Activated CD4-positive, alpha-beta T cell treated with anti-CD3 and anti-CD28 coated beads, Interleukin-2, amount 50 U/mL, for 1 hour (primary cell): ENCODE measurements at places on chromosomes 7 and 10.
A peak's percentile ranks its signal among the peaks of the same experiment; 100 is the strongest.

DNA sequence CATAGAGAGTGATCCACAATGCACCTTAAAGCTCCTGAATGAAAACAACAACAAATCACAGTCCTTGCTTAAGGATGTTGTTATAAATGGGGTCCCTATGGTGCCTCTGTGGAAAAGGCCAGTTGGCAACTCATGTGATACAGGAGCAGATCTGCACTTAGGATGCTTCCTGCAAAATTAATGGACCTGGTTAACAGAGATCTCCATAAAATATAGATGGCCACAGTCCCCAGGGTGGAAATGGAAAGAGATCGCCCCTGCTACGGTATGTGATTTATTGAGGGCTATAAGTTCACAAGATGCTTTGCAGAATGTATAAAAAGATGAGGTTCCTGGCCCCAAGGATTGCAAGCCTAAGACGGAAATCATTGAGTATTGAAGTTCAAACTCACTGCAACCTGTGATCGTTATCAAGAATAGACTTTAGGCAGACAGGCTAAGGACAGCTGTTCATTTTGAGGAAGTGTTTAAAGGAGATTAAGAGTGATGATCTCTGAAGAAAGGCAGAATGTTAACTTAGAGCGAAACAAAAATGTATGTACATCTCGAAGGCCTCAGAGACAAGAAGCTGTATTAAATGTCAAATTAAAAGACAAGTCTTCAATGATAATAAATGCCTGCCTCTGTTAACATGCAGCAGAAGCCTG, 174.1 kb upstream of the PLPP4 start:
- DNase-seq, result no peak

GRCh38 chr7:121755818-121756552, 117.0 kb upstream of the PTPRZ1 start:
- DNase-seq, result no peak

- DNase-seq, result no peak
These were observed 159.3 kb downstream of the ST7 start for GRCh38 chr7:117112640-117113039.

GRCh38 chr7:122423591-122423990, 119.0 kb upstream of the FEZF1 start:
- no peak for DNase-seq

- no peak for DNase-seq
These were observed 375.3 kb downstream of the DPP6 start for GRCh38 chr7:154427533-154427932.

- peak; percentile 61 for DNase-seq
These were observed 29.8 kb downstream of the RSU1 start for GRCh38 chr10:16787361-16787791.

- DNase-seq, result no peak
These were observed 236.4 kb downstream of the COBL start for GRCh38 chr7:51080216-51080615.

GRCh38 chr10:89164080-89164479, 43.0 kb downstream of the CH25H start:
- no peak for DNase-seq

GRCh38 chr10:124225467-124226270, 132.3 kb upstream of the CHST15 start:
- no peak for DNase-seq

GRCh38 chr7:155868955-155869783, 56.9 kb upstream of the SHH start:
- DNase-seq, result no peak

- DNase-seq, result no peak
These were observed 173.3 kb downstream of the ELFN1 start for GRCh38 chr7:1843271-1843861.

DNA sequence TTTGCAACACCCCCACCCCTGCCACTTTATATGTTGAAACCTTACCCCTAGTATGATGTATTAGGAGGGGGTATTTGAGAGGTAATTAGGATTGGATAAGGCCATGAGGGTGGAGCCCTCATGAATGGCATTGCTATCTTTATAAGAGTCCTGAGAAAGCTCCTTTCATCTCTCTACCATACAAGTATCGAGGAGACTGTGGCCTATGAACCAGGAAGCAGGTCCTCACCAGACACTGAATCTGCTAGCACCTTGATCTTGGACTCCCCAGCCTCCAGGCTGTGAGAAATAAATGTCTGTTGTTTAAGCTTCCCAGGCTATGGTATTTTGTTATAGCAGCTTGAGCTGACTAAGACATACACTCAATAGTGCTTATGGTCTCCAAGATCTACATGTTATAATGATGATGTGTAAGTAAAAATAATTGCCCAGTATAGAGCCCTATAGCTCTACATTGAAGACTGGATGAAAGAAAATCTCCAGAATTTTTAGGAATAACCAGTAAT, 188.8 kb downstream of the RAPGEF5 start:
- DNase-seq, result no peak

DNA sequence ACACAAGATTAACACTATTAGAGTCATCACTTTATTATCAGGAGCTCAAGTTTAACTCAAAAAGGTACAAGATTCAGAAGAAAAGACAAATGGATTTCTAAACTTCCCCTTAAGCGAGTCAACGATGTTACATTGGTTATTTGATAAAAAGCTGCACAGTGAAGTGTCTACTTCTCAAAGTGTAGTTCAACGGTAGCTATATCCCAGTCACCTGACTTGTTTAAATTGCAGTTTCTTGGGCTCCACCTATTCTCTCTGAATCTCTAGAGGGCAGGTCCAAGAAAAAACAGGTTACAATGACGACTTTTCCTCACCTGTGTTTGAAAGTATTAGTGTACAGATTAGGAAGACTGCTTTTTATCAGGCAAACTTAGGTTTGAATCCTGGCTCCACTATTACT, 16.6 kb downstream of the MINDY3 start:
- no peak for DNase-seq

- no peak for DNase-seq
These were observed 192.4 kb downstream of the ADARB2 start for GRCh38 chr10:1544929-1545328.

DNA sequence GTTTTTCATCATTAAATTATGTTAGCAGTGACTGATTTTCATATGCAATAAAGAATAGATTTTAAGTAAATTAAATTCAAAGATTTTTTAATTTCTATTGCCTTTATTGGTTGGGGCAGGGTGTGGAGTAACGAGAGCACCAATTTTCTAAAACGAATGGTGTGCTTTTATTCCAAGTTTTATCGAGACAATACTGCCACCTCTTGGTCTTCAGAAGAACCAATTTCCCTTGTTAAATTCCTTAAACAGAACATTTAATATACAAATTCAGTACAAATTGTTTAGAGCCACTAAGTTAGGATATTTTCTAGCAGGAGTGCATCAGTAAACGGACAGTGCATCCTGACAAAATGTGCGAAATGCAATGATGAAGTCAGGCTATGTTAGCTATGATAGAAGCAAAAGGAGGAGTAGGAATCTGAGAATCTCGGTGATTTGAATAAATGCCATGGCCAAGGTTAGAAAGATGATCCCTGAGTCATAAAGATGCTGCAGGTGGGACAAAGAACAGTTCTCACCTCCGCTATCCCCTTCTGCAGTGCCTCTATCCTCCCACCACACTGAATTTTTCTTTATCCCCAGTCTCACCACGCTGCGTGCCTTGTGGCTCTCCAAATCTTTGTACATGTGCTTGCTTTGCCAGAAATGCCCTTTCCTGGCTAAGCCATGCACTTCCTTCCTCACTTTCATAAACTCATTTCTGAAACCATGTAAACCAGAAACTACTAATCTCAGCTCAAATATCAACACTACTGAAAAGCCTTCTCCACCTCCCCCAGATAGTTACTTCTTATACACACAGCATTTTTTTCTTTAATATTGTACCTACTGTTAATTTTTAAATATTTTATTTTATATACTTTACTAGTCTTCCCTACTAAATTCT, 31.9 kb upstream of the AGBL3 start:
- no peak for DNase-seq

- DNase-seq, result no peak
These were observed 41.8 kb downstream of the LCOR start for GRCh38 chr10:96873756-96874467.

GRCh38 chr10:28991333-28992270, 297.3 kb upstream of the LYZL1 start:
- peak; percentile 22 for DNase-seq

GRCh38 chr7:87627634-87627994, 584 bp upstream of the RUNDC3B start:
- DNase-seq, result no peak

- no peak for DNase-seq
These were observed 66.1 kb downstream of the PRTFDC1 start for GRCh38 chr10:24886290-24886680.

GRCh38 chr10:78568620-78569019, 500.1 kb upstream of the ZMIZ1 start:
- no peak for DNase-seq

GRCh38 chr10:86139066-86139657, 227.4 kb downstream of the GRID1 start:
- peak; percentile 13 for DNase-seq

GRCh38 chr10:132667342-132668047, 118.5 kb downstream of the NKX6-2 start:
- no peak for DNase-seq

DNA sequence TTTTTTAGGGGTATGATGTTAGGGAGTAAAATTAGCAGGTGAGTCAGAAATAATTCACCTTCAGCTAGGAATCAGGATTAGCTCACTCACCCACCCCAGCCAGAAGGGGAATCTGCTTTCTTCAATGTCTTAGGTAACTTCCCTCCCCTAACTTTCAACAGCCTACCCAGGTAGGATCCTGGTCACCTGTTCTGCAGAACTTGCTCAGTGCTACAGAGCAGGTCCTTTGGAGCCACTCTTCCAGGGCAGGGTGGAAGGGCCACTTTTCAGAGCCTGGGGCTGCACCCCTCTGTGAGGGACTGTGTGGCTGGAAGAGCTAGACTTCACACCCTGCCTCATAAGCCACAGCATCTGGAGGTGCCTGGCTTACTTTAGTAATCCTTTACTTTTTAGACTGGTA, 58.1 kb downstream of the SHH start:
- no peak for DNase-seq

DNA sequence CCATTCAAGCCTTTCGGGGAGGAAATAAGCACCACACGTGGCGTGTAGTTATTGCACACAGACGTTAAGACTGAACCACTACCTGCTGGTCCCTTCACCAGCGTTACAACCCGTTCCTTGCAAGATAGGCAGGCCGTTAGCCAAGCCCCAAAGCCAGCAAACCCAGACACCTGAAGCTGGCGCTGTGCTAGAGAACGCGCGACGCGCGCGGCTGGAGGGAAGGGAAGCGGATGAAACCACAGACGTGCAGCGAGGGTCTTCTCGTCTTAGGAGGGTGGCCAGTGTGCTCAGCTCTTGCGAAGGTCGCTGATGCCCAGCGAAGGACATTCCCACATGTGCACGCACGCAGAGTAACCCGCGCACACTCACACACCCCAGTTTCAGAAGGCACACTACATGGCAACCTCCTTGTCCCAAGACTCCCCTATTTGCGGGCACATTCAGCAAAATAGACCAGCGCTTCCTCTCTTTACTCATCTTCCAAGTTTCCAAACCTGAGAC, 980 bp downstream of the TMEM26 start:
- no peak for DNase-seq

- no peak for DNase-seq
These were observed 26.1 kb upstream of the RAB11FIP2 start for GRCh38 chr10:118072840-118073239.

DNA sequence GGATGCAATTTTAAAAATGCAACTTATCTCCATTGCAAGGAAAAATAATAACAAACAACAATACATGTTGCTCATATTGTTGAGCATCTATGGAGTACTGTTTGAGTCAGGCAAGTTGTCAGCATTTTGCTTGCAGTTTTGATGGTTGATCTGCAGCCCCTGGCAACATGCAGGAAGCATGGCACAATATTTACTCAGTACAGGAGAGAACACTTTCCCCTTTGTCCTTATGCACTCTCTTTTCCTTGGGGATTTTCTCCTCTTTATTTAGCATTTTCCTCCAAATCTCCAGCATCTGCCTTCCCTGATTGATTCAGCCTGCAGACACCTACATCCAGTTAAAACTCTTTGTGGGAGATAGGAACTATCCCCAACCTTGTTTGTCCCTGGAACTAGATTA, 620.5 kb upstream of the LRRN3 start:
- DNase-seq, result no peak

DNA sequence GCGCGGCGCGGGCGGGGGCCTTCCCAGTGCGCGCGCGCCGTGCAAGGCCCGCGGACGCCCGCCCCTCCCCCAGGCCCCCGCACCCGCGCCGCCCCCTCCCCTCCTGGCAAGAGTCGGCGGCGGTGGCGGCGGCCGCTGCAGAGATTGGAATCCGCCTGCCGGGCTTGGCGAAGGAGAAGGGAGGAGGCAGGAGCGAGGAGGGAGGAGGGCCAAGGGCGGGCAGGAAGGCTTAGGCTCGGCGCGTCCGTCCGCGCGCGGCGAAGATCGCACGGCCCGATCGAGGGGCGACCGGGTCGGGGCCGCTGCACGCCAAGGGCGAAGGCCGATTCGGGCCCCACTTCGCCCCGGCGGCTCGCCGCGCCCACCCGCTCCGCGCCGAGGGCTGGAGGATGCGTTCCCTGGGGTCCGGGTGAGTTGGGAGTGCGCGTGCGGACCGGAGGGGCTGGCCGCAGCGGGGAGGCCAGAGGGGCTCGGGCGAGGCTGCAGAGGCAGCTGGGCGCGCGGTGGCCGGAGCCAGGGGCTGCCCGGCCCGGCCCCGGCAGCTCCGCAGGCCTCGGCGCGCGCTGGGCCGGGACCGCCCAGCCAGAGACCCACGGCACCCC, at the start of gene BMPR1A:
Gene BMPR1A, plus strand, starts transcription at position 109 of the 602 bp plus-strand sequence. CDS start 119,400 bp downstream, outside the sequence.
- no peak for DNase-seq

GRCh38 chr7:148503900-148504487, 86.6 kb upstream of the C7orf33 start:
- no peak for DNase-seq

DNA sequence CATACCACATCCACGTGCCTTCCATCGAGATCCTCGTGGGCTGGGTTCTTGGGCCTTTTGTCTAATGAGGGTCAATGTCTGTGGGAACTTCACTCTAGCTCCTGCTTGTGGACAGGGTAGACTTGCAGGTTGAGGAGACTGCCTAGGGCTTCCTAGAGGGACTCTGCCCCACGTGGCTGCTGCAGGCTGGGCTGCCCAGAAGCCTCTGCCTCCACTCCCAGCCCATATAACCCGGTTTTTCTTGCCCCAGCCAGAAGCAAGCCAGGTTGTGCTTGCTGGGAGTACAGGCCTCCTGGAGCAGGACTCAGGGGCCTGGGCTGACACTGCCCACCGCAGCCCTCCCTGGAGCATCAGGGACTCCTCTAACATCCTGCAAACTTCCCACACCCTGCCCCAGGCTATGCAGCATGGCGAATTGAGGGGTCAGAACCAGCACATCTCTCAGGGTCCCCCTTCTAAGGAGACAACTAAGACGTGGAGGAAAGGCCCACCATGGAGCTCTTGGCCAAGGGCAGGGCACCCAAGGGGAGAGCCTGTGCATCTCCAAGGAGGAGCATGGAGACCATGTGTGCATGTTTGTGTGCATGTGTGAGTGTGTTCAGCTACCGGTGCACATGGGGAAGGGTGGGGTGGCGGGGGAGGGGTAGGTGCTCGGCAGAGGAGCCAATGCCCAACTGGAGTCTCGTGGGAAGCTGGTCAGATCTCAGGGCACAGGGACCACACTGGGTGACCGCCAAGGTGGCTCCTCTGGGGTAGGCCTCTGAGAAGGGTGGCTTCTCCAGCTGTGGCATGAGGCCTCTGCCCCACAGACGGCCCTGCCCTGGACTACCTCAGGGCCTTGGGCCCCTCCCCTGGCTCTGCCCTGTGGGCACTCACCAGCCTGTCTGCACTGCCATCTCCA, 62.6 kb downstream of the RASGEF1A start:
- DNase-seq, result no peak
